ENCODE measurements at places on chromosomes 4 and X.

- DNase-seq, result no peak
Observed at GRCh38 chr4:145075742-145076468, 22.1 kb downstream of the ANAPC10 start.

DNA sequence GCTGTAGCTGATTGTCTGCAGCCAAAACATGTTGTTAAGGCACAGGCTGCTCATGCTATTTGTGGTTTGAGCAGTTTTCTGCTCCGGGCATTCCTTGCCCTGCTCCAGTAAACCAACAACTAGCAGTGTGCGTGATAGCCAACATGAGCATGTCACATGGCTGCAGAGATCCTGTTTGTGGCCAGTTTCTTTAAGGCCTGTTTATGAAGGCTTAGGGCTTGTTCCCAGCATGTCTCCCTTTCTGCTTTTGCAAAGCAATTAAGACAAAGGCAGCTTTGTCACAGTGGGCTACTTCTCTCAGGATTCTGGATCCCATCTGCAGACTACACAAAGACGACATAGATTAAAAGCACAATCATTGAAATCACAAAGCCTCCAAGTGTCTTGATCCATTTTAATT, 160.5 kb downstream of the ZNF518B start:
- DNase-seq, result no peak

GRCh38 chr4:177266506-177266905, 43.2 kb upstream of the NEIL3 start:
- no peak for DNase-seq

- DNase-seq, result no peak
Observed at GRCh38 chr4:69800599-69800998, 40.2 kb upstream of the SULT1B1 start.

DNA sequence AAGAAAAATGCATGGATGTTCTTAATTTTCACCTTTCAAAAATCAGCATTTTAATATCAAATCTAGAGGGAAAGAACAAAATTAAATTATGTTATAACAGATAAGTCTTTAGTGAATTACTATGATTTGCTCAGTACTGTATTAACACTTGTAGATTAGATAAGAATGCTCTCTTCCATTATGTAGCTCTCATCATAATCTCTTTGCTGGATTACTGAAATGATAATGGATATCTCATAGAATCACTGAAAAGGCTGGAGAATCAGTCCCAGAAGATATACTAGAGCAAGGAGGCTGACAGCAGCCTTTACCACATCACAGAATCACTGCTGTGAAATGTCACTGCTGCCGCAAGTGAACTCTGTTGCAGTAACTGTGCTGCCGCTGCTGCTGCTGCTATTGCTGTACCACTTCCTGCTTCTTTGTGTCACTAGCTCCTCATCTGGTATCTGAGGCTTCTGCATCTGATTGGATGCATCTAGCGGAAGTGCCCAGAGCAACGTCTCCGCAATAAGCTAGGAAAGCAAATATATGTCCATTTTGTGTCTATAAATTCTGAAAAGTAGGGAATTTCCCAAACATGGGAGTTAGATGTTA, 738.2 kb downstream of the ADGRL3 start:
- no peak for DNase-seq

- no peak for DNase-seq
Observed at GRCh38 chr4:60463857-60464502, 736.1 kb upstream of the ADGRL3 start.

- DNase-seq, result no peak
Observed at GRCh38 chr4:19473569-19473968, 778.1 kb upstream of the SLIT2 start.

- no peak for DNase-seq
Observed at GRCh38 chr4:165428957-165429356, 50.1 kb downstream of the CPE start.

- no peak for DNase-seq
Observed at GRCh38 chr4:134560728-134561127, 359.1 kb upstream of the PABPC4L start.

DNA sequence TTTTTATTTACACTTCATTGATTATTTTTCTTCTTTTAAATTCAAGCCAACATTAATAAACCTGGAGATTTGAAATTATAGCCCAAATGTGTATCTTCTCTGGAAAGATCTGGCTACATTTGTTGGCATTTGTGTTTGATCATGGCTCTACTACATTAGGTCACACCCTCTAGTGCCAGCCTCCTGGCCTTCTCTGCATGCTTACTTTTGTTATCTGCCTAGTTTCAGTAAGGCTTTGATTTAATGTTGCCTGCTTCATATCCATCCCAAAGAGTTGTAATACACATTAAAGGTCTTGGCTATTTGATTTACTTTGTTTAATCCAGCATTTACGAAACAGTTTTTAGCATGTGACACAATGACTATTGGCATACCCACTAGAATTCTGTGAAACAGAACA, 224.5 kb downstream of the TRAM1L1 start:
- no peak for DNase-seq
